IMR-90 (cell line): ENCODE measurements at places on chromosomes 12 and 14. TPM values are rescaled to one million over a fixed set of nuclear protein-coding genes. Genes with fewer than 3 reads are reported as not detected.
A peak's percentile ranks its signal among the peaks of the same experiment; 100 is the strongest.

GRCh38 chr12:15180325-15180724, 40.9 kb downstream of the RERG start:
- H3K4me1 ChIP-seq, result no peaks in the 10 kb centered on the region
- DNase-seq, result no peak
- H3K4me3 ChIP-seq, result no peak overlapping the region
- no peak overlapping the region for H3K27ac ChIP-seq
- H3K27me3 ChIP-seq, result no peaks in the 10 kb centered on the region; the same call in 1 of the 2 replicates

DNA sequence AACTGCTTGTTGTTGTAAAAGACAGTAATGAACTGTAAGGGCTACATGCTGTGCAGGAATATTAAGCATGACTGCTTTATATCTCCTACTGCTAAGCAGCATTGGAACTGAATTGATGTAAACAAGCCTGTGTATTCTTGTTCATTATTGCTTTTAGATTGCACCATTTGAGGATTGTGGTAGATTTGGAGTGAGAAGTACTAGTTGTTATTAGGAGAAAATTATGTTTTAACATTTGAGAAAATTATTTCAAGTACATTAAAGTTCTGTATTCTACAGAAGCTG, 212.7 kb downstream of the ERC1 start:
- no peak overlapping the region for H3K27ac ChIP-seq
- DNase-seq, result no peak
- peaks cover 2% of the 10 kb centered on the region; the same call in 1 of the 2 replicates for H3K36me3 ChIP-seq
- peaks cover 1% of the 10 kb centered on the region; the same call in 1 of the 2 replicates for H3K4me1 ChIP-seq
- H3K4me3 ChIP-seq, result no peak overlapping the region
- no peaks in the 10 kb centered on the region for H3K27me3 ChIP-seq

DNA sequence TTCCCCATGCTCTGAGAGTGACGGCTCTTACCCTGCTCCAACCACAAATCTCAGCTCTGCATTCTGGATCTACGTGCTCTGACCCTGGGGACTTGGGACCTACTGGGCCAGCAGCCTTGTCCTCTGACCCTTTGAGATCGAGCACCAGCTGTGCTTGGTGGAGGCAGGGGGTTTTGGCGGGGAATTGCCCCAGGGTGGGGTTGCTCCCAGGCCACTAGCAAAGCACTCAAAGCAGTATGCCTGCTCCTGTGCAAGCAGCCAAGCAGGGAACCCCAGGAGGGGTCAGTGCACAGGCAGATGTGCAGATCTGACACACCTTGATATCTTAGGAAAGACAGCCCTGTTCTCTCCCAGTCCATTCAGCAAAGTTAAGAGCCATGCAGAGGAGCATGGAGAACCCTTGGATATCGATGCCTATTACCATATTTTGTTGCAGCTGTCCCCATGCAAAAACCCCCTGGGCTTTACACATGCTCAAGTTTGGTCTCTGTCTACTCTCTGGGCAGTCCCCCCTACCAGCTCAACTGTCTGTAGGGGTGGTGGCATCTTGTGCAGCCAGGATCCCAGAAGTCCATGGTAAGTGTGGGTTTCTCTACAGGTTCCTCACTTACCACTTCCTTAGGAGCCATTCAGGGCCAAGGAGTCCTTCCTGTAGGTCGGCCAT, 319.0 kb downstream of the TMTC2 start:
- H3K4me1 ChIP-seq, result no peaks in the 10 kb centered on the region
- no peaks in the 10 kb centered on the region for H3K27me3 ChIP-seq
- no peak for DNase-seq
- H3K27ac ChIP-seq, result no peak overlapping the region
- no peak overlapping the region for H3K4me3 ChIP-seq
- H3K36me3 ChIP-seq, result no peaks in the 10 kb centered on the region

- no peak overlapping the region for H3K27ac ChIP-seq
- no peak overlapping the region for H3K4me3 ChIP-seq
- H3K27me3 ChIP-seq, result no peaks in the 10 kb centered on the region
- no peak for DNase-seq
These were observed 3.2 kb downstream of the RNASE1 start for GRCh38 chr14:20799456-20799891.

- H3K27me3 ChIP-seq, result no peaks in the 10 kb centered on the region
These were observed 1.7 kb downstream of the LTBP2 start for GRCh38 chr14:74610199-74610865.

GRCh38 chr14:101707863-101708620, 53.5 kb upstream of the PPP2R5C start:
- H3K27me3 ChIP-seq, result peaks cover 19% of the 10 kb centered on the region
- H3K27ac ChIP-seq, result no peak overlapping the region
- H3K36me3 ChIP-seq, result no peaks in the 10 kb centered on the region
- H3K4me3 ChIP-seq, result no peak overlapping the region
- H3K4me1 ChIP-seq, result 0 out of 2 replicates have a peak, but pooled peaks cover 1% of the 10 kb centered on the region
- DNase-seq, result no peak

DNA sequence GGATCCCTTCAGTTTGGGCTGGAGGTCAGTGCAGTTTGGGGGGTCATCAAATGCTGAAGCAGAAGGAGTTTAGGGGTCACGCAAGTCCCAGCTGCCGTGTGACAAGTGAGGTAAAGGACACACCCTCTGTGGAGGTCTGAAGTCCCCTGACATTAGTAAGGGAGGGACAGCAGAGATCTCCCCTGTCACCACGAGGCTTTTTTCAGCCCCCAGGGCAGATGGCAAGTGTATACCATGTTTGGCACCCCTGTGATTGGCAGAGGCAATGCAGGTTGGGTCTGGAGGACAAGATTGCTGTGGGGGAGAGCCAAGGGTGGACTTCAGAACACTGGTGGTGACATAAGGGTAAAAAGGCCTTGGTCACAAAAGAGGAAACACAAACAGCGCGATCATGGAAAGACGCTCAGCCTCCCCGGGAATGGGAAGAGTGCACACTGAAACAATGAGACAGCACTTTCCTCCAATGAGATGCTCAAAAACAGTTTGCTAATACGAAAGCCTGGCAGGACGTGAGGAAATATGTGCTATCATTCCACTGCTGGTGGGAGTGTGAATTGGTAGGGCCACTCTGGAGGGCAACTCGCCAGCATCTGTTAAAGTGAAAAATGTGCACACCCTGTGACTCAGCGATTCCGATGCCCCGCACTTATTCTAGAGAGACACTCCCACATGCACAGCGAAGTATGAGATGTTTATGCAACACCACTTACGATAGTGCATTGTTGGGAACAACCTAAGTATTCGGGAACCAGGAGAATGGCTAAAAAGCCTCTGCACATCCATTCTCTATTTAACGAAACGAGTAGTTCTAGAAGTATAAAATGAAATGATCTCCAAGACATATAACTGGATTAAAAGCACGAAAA, 14.4 kb upstream of the CD27 start:
- peak overlapping the region; percentile 87 for H3K27ac ChIP-seq
- H3K36me3 ChIP-seq, result no peaks in the 10 kb centered on the region
- peaks cover 12% of the 10 kb centered on the region for H3K4me1 ChIP-seq
- DNase-seq, result peak; percentile 96
- H3K27me3 ChIP-seq, result no peaks in the 10 kb centered on the region

DNA sequence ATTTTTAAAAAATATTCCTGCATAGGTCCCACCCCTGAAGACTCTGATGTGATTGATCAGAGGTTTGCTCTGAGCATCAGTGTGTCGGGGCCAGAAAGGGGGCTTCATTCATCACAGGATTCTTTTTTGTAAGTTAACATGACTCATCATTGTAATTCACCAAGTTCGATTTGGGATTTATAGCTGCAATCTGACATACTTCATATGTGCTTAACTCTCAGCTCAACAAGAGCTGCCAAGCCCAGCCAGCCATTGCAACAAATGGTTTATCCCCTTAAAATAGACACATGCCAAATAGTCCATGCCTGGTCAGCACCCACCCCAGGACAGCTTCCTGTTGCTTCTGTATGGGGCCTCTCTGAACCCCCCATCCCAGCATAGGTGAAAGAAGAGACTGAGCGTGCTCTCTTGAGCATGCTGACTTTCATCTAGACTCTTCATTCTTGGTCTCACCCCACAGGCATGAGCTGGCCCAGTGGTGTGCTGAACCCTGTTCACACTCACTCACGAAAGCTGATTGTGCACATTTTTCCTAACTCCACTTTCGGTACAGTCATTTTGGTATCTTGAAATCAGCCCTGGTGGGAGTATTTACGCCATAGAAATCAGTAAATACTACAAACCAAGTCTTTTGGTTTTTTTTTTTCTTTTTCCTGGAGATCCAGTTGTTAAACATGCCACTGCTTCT, 101.4 kb downstream of the STAB2 start:
- H3K36me3 ChIP-seq, result no peaks in the 10 kb centered on the region
- no peak for DNase-seq
- H3K27me3 ChIP-seq, result no peaks in the 10 kb centered on the region; the same call in 1 of the 2 replicates
- no peaks in the 10 kb centered on the region for H3K4me1 ChIP-seq
- no peak overlapping the region for H3K27ac ChIP-seq
- H3K4me3 ChIP-seq, result no peak overlapping the region

DNA sequence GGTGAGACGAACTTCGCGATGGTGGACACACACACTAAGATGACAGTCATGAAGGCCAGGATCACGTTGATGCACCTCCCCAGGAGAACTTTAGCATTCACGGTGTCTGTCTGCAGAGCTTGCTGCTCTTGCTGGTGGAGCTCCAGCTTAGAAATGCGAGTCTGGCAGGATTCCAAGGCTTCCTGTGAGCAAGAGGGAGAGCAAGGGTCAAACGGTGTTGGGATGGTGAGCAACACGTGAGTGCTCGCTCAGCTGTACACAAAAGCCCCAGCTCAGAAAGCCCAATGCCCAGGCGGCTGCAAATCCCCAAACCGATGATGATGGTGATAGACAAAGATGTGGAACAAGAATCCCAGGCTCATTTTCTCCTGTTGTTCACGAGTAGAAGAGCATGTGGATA, 78.8 kb downstream of the TMCC3 start:
- peaks cover 8% of the 10 kb centered on the region for H3K27me3 ChIP-seq
- no peaks in the 10 kb centered on the region for H3K4me1 ChIP-seq
- H3K36me3 ChIP-seq, result no peaks in the 10 kb centered on the region
- no peak overlapping the region for H3K27ac ChIP-seq
- DNase-seq, result peak; percentile 76

DNA sequence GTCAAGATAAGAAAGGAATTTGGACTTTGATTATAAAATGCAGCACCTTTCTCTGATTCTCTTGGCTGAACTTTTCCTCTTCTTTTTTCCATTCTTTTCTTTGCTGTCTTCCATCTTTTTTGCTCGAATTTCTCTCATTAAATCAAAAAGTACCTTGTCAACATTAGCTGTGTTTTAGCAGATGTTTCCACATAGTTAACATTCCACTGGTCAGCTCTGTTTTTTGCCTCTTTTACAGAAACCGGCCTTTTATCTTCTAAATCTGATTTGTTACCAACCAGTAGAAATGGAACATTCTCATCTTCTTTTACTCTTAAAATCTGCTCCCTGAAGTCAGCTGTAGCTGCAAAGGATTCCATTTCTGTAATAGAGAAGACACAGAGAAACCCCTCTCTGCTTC, 71.1 kb upstream of the SYT1 start:
- no peaks in the 10 kb centered on the region for H3K27me3 ChIP-seq
- peak; percentile 3 for DNase-seq
- H3K36me3 ChIP-seq, result no peaks in the 10 kb centered on the region
- no peak overlapping the region for H3K27ac ChIP-seq
- H3K4me1 ChIP-seq, result no peaks in the 10 kb centered on the region

GRCh38 chr12:131331148-131331750, 377.5 kb downstream of the ADGRD1 start:
- no peak for DNase-seq
- H3K4me1 ChIP-seq, result no peaks in the 10 kb centered on the region
- H3K36me3 ChIP-seq, result no peaks in the 10 kb centered on the region
- no peak overlapping the region for H3K27ac ChIP-seq
- H3K27me3 ChIP-seq, result no peaks in the 10 kb centered on the region
- no peak overlapping the region for H3K4me3 ChIP-seq

DNA sequence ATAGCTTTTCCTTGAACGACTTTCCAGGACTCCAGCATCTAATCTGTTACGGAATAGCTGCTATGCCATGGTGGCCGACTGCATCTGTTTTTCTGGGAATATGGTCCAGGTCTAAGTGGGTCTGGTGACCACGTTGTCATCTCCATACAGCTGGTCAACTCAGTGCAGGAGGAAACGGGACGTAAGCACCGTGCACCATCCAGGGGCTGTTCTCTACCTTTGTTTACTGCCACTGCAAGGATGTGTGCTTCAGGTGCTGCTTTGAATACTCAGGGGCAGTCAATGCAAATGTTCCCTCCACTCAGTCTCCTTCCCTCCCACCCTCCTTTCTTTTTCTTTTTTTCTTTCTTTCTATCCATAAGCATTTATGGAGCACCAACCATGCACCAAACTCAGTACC, 648.2 kb downstream of the VRK1 start:
- H3K27me3 ChIP-seq, result no peaks in the 10 kb centered on the region
- no peak for DNase-seq
- no peaks in the 10 kb centered on the region for H3K36me3 ChIP-seq
- H3K4me1 ChIP-seq, result no peaks in the 10 kb centered on the region

- no peaks in the 10 kb centered on the region for H3K4me1 ChIP-seq
- H3K4me3 ChIP-seq, result no peak overlapping the region
- no peak for DNase-seq
- no peak overlapping the region for H3K27ac ChIP-seq
These were observed 198.2 kb downstream of the AACS start for GRCh38 chr12:125263385-125263784.

DNA sequence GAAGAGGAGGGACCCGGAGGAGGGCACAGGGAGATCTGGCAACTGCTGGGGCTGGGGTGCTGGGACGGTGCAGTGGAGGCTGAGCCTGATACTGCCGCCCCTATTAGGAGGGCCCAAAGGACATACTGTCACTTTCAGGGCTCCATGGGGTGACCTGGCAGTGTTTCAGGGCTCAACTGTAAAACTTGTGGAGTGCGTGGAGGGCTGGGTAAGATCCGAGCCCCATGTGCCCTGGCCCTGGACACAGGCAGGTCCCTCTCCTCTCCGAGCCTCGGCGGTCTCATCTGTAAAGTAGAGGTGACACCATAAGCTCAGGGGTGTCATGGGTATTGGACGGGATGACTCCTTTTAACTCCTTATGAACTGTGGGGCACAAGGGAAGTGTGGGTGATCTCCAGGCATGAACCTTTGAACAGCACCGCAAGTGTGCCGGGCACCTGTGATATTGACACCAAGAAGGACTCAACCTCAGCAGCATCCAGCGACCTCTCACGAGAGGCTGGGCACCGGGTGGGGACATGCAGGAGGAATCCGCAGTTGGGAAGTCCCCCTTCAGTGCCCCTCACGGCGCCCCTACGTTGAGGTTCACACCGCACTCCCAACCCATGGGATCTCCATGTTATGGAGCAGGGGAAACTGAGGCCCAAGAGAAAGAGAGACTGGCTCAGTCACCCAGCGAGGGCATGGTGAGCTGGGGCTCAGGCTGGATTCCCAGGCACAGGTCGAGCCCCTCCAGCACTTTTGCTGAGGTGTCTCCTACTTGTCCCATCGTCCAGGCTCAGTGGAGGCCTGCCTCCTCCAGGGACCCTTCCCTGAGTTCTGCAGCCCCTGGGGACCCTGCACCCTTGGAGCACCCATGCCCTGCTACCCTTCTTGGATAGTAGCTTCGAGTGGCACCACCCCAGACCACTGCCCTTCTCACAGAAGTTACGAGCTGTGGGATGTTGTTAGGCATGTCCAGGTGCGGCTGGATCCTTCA, 50.4 kb upstream of the EML1 start:
- no peak overlapping the region for H3K4me3 ChIP-seq
- peaks cover 21% of the 10 kb centered on the region for H3K4me1 ChIP-seq
- DNase-seq, result no peak
- H3K36me3 ChIP-seq, result no peaks in the 10 kb centered on the region

Gene YAF2
- 14.2 and 17.8 TPM in 2 replicates for total RNA-seq

Gene CDCA3
- 23.5 and 30.3 TPM in 2 replicates for total RNA-seq

Gene POU6F1
- total RNA-seq, result 0.90 and 1.9 TPM in 2 replicates

Gene HOXC12
- not detected in 2 replicates for total RNA-seq

Gene GPR162
- 1.7 and 2.9 TPM in 2 replicates for total RNA-seq

Gene PPM1H
- total RNA-seq, result 0.18 and 0.28 TPM in 2 replicates

Gene ADAM21
- 0.28 and 0.36 TPM in 2 replicates for total RNA-seq

Gene KLHL33
- under 0.01 TPM in 2 replicates for total RNA-seq

Gene SYNDIG1L
- total RNA-seq, result not detected in 2 replicates
